ENCODE measurements at places on chromosomes 12 and 14.

DNA sequence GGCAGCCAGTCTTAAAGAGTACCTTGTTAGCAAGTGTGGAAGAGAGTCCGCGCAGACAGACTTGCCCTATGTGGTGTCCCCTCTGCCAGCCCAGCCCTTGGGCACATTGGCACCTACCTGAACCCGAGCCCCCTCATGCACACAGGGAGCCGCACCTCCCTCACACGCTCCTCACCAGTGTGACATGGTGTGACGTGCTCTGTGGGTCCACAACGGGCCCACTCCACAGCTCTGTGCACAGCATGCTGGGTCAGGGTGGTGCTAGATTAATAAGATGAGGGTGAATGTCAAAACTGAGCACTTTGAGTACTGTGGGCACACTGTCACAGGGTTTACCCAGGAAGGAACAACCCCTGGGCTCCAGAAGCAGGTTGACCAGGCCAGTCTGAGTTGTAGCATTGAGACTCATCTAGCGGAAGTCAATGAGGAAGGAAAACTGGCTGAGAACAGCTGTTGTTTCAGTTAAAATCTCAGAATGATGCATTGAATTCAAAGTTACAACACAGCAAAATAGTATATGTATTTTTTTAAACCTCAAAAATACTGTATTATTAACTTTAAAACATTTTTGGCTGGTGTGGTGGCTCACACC, 53.4 kb upstream of the AMN start:
- DNase-seq, result no peak

GRCh38 chr12:76804435-76804976, 40.6 kb downstream of the ZDHHC17 start:
- DNase-seq, result no peak

DNA sequence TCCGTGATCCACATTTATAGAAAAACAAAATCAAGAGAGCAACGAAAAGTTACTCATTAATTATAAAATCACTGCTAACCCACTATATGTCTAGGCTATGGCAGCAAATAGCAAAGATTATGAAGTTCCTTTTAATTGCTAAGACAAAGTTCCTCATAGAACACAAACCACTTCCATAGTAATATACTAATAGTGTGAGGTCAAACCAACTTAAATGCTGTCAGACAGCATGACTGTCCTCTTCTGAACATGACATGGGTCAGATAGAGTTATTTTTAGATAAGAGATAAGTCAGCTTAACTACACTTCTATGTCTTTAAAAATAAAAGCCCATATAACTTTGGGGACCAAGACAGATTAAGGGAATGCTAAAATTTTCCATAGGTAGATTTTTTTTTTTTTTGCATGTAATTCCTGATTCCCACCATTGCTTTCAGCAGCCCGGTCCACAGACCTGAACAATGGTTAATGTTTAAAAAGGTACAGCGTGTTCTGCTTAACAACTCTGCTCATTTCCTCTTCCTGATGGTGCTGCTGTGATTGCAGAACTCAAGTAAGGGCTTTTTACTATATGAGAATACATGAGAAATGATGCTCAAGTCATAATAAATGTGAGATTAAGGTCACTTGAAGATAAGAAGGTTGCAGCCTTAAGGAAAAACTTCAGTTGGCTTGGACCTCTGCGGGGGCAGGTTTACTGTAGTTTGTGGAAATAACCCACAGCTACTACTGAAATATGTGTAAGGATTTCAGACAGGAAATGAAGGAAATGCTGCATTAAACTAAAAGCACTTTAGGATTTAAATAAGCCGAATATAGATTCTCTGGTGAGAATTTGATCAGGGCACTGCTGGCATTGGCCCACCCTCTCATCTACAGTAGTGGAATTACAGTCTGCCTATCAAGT, 37.7 kb upstream of the DUSP6 start:
- DNase-seq, result no peak

- no peak for DNase-seq
Observed at GRCh38 chr14:96083667-96084320, 44.6 kb downstream of the C14orf132 start.

- DNase-seq, result no peak
Observed at GRCh38 chr14:67882986-67883555, 63.5 kb downstream of the RAD51B start.

DNA sequence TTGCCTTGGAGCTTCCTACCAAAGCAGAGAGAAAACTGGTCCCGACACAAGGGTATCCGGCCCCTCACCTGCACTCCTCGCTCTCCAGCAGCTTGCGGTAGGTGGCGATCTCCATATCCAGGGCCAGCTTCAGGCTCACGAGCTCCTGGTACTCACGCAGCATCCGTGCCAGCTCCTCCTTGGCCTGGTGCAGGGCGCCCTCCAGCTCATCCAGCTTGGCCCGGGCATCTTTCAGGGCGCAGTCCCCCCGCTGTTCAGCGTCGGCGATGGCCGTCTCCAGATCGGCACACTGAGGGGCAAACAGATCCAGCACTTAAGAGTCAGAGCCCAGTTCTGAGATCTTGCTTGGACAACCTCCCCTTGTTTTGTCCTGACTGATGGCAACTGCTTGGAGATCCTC, 13.7 kb downstream of the KRT72 start:
- DNase-seq, result no peak

DNA sequence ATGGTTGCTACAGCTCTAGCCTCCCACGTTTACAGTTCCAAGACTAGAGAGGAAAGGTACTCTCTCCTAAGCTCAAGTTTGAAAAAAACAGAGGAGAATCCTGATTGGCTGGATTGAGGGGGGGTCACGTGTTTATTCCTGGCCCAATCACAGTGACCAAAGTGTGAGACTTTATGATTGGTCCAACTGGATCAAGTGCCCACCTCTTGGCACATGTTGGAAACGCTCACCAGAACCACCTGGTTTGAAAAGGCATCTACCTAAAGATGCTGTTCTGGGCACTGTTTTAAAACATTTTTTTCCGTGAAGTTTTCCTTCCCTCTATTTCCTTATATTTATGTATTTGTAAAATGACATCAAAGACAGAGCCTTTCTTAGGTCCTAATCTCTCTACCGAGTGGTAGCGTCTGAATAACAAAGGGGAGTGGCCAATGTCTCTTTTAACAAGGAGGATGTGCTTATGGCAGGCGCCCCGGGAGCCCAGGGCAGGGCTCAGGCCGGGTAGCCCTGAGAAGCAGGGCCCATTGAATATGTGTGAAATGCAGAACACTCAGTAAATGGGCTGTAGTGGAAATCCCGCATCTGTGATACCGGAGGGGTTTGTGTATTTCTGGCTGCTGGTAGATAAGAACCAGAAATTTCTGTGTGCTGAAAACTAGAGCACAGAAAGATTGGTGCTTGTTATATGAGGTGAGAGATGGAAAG, 146.2 kb downstream of the ATP23 start:
- DNase-seq, result no peak

DNA sequence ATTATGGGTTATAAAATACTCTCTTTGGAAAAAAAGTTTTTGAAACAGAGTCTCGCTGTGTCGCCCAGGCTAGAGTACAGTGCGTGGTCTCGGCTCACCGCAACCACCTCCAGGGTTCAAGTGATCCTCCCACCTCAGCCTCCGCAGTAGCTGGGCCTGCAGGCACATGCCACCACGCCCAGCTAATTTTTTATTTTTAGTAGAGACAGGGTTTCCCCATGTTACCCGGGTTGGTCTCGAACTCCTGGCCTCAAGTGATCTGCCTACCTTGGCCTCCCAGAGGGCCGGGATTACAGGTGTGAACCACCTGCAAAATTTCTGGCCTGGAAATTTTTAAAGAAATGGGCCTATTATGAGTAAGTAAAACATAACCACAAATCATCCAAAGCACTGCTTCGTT, 3.8 kb downstream of the USP15 start:
- DNase-seq, result no peak

- DNase-seq, result no peak
Observed at GRCh38 chr14:61347826-61348443, 26.6 kb downstream of the PRKCH start.

DNA sequence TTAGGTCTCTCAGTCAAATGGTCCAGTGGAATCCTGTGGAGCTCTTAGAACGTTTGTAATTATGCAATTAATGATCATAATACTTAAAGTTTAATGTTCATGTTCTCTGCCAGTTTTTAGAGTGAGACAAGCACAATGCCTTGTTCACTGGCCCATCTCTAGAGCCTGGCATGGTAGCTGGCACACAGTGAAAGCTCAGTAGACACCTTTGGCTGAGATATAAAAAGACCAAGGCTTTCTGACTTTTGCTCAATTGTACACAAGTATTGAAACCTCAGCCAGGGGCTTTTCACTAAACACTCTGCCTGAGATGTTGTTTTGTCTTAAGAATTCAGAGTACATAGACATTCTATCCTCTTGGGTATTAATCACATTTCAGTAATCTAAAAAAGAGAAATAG, 241.8 kb upstream of the ATP2B1 start:
- DNase-seq, result no peak

GRCh38 chr14:87217023-87217422, 776.0 kb downstream of the GALC start:
- DNase-seq, result no peak

GRCh38 chr14:60349663-60350365, 100.8 kb downstream of the PPM1A start:
- DNase-seq, result no peak

DNA sequence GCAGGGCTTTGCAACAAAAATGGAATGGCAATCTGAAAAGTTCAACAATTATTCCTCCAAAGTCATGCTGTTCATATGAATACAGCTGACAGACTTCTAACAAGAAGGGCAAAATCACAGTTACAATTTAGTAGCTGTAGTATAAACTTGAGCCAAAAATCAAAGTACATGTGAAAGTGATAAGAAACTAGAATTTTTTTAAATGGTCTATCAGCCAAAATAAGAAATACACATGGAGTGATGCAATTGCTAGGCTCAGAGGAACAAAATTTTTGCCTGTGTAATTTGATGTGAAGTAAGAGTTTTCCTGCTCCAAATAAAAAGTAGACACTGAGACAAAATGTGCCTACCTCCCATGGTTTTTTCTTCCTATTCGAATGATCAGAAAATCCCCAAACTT, 167.7 kb upstream of the CDKN3 start:
- DNase-seq, result no peak

All from activated CD8-positive, alpha-beta memory T cell treated with anti-CD3 and anti-CD28 coated beads for 1 hour (primary cell).